T-helper 17 cell (primary cell): ENCODE measurements at places on chromosomes 6 and 20.

GRCh38 chr6:76684875-76685274 lies 612.4 kb upstream of the IMPG1 start:
- no peak for DNase-seq

- no peak for DNase-seq
Measured at GRCh38 chr6:47465117-47465516, 12.5 kb upstream of the CD2AP start.

- DNase-seq: no peak
Measured at GRCh38 chr20:13533946-13534345, 104.8 kb downstream of the TASP1 start.

GRCh38 chr6:30814146-30815040 lies 69.9 kb upstream of the DDR1 start:
- no peak for DNase-seq
